ENCODE measurements at places on chromosomes 3 and 15.

DNA sequence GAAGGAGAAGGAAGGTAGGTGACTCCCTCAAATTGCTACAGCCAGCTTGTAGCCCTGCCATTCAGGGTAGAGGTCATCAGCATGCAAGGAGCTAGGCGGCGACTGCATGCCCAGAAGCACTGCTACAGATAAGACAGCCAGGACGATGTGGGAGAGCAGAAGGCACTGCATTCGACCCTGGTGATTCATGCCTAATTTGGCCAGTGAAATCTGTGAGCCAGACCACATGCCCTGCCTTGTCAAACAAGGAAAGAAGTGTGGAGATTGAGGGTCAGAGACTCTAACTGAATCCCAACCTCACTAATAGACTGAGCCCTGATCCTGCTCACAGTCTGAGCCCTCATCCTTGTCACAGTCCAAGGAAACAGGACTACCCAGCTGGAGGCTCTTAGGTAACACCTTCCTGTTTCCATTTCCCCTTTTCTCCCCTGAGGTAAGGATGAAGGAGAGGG lies 86.6 kb downstream of the LINGO1 start:
- DNase-seq = no peak

GRCh38 chr3:59680919-59681318 lies 631.1 kb upstream of the CFAP20DC start:
- DNase-seq = no peak

DNA sequence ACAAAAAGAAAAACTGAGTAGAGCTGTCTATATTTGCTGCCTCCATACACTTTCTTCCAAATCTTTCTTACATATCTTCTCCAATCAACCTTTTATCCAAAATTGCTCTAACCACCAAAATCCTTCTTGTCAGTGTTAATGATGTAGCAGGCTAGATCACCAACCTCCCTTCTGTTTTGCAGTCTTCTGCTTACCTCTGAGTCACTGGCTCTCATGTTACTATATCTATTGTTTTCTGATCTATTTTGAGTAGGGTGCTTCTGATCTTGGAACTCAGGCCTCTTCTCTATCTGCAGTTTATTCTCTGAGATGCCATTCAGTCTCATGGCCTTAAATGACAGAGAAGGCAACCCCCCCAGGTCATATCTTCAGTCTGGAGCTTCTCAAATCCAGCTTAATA lies 26.3 kb upstream of the AADAC start:
- DNase-seq = no peak

GRCh38 chr3:58416191-58416590 lies 17.4 kb downstream of the PDHB start:
- no peak for DNase-seq

DNA sequence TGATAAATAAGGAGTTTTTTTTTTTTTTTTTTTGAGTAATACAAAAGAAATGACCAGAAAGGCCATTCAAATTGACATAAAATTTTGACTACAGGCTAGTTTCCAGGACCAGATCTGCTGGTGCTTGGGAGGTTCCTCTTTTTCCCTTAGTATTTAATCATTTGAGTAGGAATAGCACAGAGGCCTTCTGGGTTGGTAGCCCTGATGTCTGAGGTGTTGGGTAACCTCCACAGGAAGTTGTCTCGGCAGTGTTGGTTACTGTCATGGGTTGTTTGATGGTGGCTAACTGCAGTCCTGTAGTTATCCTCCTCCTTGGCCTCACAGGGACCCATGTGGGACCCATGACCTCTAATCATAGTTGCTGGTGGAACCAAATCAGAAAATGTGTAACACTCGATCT lies 91.1 kb downstream of the USP13 start:
- no peak for DNase-seq

DNA sequence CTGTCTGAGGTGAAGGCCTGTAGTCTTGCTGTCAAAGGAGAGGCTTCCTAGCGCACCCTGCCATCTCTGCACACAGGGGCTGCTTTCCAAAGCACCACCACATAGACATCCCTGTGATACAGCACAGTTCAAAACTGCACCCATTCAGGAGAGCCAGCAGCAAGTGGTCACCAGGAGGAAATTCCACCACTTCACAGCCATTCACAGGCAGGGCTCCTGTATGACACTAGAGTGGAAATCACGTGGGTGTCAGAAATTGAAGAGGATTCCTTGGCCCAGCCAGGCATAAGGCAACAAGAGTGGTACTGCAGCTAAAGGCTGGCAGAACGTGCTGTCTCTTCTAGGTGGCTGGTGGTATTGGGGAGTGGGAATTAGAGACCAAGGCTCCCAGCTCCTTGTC lies 102.8 kb downstream of the RFTN1 start:
- DNase-seq = no peak

DNA sequence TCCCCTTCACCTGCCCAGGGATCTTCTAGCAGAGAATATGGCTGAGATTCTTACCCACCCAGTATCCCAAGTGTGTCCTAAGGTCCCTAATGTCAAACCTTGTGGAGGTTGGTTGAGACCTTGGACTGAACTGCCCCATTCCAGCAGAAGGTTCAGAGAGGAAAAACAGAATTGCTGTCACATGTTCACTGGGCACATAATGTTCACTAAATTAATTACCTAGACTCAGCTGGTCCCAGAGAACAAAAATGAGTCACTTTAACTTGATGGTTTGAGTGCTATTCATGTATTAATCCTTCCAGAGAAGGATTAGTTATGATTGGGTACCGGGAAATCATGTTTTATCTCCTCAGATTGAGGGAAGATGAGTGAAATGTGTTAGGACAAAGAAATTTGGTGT lies 171.3 kb upstream of the GADL1 start:
- no peak for DNase-seq

DNA sequence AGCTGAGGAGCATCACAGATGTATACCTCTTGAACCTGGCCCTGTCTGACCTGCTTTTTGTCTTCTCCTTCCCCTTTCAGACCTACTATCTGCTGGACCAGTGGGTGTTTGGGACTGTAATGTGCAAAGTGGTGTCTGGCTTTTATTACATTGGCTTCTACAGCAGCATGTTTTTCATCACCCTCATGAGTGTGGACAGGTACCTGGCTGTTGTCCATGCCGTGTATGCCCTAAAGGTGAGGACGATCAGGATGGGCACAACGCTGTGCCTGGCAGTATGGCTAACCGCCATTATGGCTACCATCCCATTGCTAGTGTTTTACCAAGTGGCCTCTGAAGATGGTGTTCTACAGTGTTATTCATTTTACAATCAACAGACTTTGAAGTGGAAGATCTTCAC lies 3.0 kb downstream of the CCR8 start:
- no peak for DNase-seq

GRCh38 chr3:141094790-141095545 lies 43.8 kb downstream of the SPSB4 start:
- no peak for DNase-seq

DNA sequence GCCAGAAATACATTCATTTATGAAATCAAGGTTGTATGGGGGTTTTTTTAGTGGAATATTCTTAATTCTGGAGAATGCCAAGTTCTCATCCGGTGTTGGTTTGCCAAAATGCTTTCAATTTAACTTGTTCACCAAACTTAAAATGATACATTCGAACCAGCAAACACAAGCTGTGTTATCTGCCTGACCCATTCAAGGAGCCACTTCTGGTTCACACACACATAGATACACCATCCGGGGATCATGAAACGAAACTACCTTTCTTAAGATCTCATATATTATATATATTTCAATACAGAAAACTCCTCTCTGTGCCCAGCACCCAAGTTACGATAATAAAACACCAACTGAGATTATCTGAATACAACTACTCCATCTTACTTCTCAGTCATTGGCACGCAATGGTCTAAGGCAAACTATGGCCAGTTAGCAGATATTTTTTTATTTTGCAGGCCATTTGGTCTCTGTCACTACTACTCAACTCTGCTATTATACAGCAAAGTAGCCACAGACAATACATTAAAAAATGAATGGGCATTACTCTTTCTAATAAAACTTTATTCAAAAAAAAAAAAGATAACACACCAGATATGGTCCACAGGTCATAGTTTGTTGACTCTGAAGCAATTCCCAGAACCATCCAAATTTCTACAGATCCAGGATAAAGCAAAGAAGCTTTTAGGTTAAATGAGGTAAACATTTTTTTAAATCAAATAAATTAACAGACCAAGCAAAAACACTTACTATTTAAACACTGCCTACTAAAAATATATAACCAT lies 89.6 kb downstream of the TBL1XR1 start:
- DNase-seq = no peak

GRCh38 chr3:29936766-29937165 lies 655.9 kb downstream of the RBMS3 start:
- no peak for DNase-seq

- DNase-seq = no peak
These were observed 16.1 kb upstream of the BLM start for GRCh38 chr15:90701048-90701447.

DNA sequence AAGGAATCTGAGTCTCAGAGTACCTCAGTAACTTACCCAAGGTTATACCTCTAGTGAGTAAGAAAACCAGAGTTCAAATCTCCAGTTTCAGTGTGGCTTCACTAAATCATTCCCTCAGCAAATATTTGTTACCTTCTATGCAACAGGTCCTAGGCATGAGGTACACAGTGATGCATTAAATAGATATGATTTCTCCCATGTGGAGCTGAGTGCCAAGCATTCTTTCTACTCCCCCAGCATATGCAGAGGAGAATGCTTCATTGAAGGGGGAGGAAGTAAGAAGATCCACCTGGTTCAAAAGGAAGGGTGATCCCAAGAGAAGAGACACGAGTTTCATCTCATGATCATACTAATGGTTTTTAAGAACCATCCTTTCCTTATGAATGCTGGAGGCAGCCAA lies 6.8 kb upstream of the MTHFS start:
- no peak for DNase-seq

DNA sequence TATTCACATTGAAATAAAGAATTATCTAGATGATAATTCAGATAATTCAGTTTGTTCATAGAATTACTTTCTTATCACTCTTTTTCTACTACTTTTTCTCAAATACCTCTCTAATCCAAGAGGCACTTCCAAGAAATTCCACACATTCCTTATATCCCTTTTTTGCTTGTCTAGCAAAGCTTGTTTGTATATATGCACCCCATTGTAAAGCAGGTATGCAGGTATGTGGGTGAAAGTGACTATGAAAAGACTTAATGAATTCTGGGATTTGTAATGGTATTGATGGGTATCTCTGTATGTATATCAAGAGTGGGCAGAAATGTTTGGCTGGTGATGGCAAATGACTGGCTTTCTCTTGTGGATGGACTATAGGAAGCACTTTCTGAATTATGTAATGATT lies 94.1 kb upstream of the FGF7 start:
- no peak for DNase-seq

GRCh38 chr15:72770673-72771328 lies 12.8 kb downstream of the ADPGK start:
- no peak for DNase-seq

DNA sequence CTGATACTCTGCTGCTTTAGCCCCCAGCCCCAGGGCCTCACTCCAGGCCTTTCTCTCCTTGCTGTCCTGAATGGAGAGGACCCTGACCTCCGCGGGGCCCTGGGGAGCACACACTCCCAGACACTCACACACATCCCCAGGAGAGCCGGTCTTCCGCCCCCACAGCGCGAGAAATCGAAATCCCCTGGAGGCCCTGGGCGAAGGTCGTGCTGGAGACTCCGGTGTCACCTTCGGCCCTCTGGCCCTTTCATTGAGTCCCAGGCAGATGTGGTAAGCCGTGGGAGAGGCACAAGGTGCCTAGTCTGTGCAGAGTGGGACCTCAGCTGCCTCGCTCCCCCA lies 848 bp upstream of the GOLGA8B start:
- no peak for DNase-seq

DNA sequence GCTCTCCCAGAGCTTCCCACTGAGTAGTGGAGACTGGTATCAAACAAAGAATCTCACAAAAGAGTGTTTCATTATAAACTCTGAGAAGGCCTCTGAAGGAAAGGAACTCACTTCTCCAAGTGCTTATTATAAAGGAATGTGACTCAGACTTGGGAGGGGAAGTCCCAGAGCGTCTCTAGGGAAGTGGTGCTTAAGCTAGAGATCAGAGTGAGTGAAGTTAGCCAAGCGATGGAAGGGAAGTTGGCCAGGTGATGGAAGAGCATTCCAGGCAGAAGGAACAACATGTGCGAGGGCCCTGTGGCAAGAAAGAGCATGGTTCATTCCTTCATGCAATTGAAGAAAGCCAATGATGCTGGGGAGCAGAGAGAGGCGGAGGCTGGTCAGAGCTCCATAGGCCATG lies 2.3 kb downstream of the XYLB start:
- DNase-seq = no peak

- no peak for DNase-seq
These were observed 22.3 kb upstream of the ZBED2 start for GRCh38 chr3:111617406-111617805.

GRCh38 chr3:69579306-69580041 lies 159.8 kb upstream of the MITF start:
- no peak for DNase-seq

- peak; percentile 91 for DNase-seq
These were observed 2.0 kb downstream of the WNT5A start for GRCh38 chr3:55484801-55485791.

GRCh38 chr3:125519678-125520562 lies at the start of gene SNX4:
SNX4 (minus strand) TSS chr3:125520202; CDS start chr3:125520172, 30 bp downstream.
- DNase-seq = peak; percentile 89

- no peak for DNase-seq
These were observed 236.5 kb downstream of the IL20RB start for GRCh38 chr3:137194301-137194700.

DNA sequence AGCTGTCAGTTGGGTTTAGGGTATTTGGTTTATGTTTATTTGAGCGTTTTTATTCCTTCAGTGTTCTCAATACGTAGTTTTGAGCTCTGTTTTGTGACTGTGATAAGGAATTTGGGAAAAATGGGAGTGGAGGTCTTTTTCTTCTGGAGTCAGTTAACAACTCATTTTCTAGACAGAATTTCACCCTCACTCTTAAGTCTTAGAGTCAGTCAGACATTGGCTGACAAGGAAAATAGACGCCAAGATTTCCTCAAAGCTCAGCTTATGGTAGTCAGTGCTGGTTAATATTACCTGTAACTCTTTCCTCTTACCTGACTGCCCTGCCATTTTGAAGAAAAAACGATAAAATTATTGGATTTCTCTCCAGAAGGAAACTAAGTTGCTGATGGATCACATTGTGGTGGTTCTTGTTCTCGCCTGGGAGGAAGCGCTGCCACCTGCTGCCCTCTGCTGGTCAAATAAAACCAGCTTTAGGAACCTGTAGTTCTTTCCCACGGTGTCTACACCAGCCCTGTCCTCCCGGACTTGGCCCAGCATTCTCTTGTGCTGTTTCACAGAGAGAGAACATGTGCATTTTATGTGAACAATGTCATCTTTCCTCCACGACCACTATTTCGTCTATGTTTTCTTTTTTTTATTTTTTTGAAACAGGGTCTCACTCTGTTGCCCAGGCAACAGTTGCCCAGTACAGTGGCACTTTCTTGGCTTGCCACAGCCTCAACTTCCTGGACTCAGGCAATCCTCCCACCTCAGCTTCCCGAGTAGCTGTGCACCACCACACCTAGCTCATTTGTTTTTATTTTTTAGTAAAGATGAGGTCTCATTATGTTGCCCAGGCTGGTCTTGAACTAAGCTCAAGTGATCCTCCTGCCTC lies 41.4 kb upstream of the UMPS start:
- DNase-seq = peak; percentile 61

GRCh38 chr3:84136425-84136824 lies 822.4 kb upstream of the CADM2 start:
- no peak for DNase-seq
